HCEC 1CT (cell line): ENCODE measurements at places on chromosomes 2 and 18.

- no peak for DNase-seq
Observed at GRCh38 chr2:20647738-20648137, 3.2 kb downstream of the HS1BP3 start.

- no peak for DNase-seq
Observed at GRCh38 chr2:46170026-46170425, 127.2 kb upstream of the EPAS1 start.

DNA sequence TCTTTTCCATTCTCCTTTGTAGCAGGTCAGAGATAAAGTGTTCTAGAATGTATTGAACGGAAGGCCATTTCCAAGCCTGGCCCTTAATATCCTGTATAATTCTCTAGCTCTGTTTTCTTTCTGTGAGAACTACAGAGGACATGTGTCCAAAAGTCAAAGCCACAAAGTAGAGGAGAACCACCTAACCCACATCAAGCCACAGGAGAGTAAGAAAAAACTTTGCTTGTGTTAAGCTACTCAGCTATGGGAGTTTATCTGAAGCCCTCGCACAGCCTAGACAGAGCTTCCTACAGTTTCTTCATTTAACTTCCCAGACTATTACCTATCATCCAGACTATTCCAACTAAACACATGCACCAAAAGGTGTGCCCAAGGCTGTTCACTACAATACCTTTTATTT lies 22.0 kb downstream of the ADAM17 start:
- no peak for DNase-seq

DNA sequence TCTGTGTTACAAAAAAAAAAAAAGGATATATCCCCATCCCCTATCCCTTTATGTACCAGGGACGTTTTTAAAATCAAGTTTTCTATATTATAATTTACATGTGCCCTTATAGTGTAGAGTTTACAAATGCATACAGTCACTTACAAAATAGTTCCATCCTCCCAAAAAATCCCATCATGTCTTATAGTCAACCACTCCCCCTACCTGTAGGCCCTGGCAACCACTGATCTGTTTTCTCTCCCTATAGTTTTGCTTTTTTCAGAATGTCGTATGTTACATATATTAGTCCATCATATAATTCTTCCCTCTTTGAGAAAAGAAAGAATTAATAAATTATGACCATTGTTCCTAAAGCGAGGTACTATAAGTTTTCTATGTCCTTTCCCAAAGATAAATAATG lies 17.8 kb downstream of the CFAP210 start:
- DNase-seq = no peak

DNA sequence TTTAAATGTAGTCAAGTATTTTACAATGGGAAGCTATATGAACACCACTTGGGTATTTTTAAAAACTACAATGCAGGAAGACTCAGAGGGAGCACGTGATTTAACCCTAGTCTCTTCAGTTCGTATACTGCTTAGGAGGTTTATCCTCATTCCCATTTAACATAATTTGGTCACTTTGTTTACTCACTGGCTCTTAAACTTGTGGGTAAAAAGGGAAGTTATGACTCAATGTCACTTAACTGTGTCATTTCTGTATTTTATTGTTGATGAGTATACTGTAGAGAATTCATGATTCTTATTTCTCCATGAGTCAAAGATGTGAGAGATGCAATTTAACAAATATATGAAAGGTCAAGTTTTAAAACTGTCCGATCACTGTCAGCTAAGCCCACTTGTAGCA lies 48.2 kb downstream of the SLC66A3 start:
- DNase-seq = peak; percentile 88

- peak; percentile 8 for DNase-seq
Observed at GRCh38 chr2:134142341-134142738, 111.5 kb upstream of the MGAT5 start.

GRCh38 chr2:12155303-12156051 lies 409.0 kb downstream of the LPIN1 start:
- DNase-seq = peak; percentile 96

GRCh38 chr18:12911025-12911928 lies 27.2 kb upstream of the PTPN2 start:
- DNase-seq = no peak

DNA sequence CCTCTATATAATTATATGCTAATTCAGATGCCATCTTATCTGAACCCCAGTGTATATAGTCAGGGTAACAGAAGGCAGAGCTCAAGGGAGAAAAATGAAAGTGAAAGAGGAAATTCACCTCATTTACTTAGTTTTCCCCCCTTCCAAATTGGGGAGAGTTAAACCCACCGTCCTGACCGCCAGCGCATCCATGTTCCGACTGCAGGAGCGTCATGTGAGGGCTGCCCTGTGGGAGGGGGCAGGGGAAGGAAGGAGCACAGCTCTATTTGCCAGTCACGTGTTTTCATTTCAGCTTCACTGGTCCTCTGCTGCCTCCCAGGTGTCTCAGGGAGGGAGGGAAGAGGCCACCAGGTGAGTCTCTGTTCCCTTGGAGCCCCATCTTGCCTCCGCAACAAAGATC lies 13.2 kb downstream of the CNNM4 start:
- no peak for DNase-seq

- DNase-seq = no peak
Observed at GRCh38 chr2:52970642-52971041, 797.0 kb upstream of the CHAC2 start.

DNA sequence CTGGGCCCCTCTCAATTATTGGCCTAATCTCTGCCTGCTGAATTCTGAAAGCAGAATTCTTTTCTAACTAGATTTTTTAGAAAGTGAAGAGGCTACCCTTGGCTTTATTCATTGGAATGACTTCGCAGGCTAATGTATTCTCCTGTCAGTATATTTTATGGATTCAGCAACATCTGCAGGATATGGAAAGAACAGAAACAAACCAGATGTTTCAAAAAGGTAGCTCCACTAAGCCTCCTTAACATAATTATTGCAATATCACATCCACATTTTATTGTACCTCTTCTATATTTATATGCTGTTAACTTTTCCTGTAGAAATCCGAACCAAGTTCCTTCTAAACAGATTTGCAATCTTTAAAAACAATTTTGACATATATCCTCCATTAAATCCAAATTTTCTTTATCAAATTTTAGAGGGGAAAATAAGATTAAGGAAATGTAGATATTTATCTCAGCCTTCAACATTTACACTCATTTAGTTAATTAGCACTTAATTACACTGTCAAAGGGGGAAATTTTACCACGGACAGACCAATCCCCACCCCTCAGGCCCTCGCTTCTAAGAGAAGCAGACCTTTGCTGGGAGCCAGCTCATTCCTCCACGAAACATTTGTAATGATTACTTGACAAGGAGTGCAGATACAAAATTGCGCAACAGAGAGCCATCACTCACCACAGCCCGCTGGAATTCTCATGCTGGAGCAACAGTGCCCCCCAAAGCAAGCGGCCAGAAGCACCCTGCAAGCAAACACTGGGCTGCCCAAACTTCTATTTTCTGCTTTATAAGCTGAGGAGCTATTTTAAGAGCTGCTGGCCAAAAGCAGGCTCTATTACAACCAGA lies 253.4 kb downstream of the ETAA1 start:
- DNase-seq = peak; percentile 92

- DNase-seq = peak; percentile 40
Observed at GRCh38 chr2:41990688-41991087, 57.1 kb upstream of the PKDCC start.

GRCh38 chr2:190791347-190791975 lies 89.2 kb upstream of the GLS start:
- peak; percentile 39 for DNase-seq

GRCh38 chr2:7094231-7094741 lies 177.1 kb downstream of the RNF144A start:
- DNase-seq = no peak

DNA sequence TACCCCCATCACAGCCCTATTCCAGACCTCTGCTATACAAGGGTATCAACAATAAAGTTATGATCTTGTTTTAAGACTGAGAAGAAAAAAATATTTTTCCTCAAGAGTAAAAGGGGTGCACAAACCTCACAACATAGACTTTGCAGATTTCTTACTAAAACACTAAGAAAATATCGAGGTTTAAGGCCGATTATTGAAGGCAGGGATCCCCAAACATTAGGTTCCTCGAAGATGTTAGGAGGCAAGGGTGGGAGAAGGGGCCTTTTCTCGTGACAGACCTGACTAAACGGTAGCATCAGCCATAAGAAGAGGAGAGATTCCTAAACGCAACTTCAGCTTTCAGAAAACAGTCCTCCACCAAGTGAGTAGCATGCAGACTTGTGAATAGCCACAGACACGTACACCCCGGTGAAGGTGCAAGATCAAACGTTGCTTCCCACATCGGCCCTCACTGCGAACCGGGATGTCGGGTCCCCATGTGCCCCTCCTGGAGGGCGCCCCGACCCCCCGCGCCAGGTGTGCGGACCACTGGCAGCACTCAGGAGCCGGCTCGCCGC lies 678 bp downstream of the PIAS2 start:
- DNase-seq = peak; percentile 34

DNA sequence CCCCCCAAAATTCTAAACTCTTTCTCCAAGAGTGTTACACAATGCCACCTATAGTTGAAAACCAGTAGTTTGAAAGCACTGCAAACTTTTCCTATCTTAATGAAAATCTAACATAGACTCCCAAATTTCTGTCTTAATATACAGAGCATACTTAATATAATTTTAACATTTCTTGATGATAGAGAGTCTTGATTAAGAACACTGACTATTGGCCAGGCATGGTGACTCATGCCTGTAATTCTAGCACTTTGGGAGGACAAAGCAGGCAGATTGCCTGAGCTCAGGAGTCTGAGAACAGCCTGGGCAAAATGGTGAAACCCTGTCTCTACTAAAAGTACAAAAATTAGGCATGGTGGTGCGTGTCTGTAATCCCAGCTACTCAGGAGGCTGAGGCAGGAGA lies 34.2 kb downstream of the ASXL2 start:
- DNase-seq = peak; percentile 28

DNA sequence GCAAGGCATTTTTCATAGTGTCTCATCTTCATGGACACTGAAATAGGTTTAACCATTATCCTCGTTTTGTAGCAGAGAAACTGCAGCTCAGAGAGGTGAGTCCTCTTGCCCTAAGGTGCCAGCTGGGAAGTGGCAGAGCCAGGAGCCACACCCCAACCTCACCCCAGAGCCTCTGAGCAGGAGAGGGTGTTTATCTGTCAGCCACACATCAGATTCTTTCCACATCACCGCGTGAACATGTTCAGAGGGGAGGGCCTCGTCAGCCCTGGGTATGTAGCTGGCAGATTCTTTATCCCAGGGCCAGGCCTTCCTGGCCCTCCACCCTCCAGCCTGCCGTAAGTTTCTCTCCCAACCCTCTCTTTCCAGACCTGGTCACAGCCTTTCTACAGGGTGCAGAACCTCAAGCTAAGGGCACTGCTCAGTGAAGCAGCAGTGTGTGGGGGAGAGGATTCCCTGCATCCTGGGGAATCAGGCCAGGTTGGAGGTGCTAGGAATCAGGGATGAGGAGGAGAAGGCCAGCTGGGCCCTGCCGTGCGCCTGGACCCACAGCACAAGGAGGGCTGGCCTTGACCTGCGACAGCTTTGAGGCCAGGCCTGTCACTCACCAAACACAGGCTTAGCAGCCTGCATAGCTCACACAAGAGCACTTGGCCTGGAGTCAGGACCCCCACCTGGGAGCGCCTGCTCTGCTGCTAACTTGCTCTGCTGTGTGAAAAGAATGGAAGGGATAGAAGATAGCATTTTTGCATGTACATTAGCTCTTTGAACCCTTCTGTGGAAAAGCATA lies 111.3 kb upstream of the MCFD2 start:
- DNase-seq = no peak

GRCh38 chr2:234339501-234339900 lies 157.4 kb downstream of the ARL4C start:
- DNase-seq = no peak

GRCh38 chr2:180715044-180715443 lies 265.4 kb upstream of the UBE2E3 start:
- no peak for DNase-seq

DNA sequence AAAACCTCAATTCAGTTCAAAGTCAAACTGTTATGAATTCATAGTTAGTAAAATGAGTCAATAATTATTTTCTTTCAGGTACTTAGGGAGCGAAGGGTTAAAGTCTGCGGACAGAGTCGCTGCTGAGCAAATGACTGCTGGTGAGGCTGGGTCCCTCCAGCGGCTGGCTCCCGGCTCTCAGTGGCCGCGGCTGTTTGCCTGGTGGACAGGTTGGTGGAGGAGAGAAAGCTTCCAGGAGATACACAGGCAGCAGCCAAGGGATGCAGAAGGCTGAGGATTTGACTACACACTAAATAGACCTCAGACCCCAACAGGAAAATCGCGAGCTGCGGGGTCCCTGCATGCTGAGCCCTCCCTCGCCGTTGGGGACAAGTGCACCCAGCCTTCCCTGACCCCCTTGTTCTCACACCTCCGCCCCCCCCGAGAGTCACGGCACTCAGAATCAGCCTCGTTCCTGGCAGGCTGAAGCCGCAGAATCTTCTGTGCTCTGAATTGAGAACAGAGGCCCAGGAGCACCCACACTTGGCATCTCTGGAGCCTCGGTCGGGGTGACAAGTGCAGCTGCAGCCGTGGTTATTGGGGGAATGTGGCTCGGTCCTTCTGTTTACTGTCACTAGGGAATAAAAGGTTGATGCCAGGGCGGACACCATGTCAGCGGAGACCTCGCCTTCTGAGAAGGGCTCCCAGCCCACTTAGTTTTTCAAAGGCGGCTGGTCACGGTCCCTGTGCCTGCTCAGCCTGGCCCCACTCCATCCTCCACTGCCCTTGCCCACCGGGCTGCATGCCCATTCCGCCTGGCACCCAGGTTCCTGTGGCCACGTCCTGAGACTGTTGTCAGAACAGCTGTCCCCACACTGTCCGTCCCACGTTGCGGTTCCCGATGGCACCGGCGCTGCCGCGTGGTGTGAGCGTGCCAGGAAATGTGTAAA lies 74.0 kb downstream of the SLC66A2 start:
- no peak for DNase-seq

DNA sequence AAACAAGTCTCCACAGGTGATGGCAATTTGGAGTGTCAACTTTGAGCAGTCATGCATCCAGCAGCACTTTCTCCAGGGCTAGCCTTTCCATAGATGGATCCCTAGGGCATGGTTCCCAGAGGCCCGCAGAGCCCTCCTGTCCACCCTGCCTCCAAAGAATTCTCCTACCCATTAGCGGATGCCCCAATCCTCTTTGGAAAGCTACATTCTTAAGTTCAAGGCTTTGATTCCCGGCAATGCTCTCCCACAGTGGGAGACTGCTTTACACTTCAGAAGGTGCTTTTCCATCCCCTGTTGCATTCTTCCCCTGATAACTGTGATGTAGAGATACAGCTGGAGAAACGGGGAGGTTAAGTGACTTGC lies 61.3 kb downstream of the ACAA2 start:
- DNase-seq = no peak
